HT1080 (cell line): ENCODE measurements at places on chromosomes 1 and 21.

- DNase-seq = no peak
These were observed 530 bp upstream of the CD244 start for GRCh38 chr1:160863061-160863773.

DNA sequence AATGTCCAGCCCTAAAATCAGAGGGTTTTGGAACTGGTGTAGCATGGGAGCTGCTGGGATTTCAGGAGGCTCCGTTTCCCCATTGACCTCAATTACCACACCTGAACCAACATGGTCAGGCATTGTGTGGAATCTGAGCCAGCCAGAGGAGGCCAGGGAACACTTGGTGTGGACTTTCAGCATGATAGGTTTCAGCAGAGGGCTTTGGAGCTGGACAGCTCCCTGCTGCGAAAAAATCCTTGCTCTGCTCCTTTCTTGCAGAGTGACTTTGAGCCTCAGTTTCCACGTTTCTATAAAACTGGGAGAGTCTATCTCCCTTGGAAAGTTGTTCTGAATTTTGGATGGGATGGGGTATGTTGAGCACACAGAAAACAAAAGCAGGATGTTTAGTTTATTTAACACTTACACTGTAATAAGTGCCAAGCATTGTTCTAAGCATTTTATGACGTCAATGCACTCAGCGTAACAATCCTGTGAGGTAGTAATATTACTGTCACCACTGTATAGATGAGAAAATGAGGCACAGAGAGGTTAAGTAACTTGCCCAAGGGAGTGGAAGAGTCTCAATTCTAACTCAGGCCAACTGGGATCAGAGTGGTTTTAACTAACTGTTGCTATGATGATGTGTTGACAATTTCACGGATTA lies 168.0 kb downstream of the GRIK3 start:
- DNase-seq = no peak

- peak; percentile 75 for DNase-seq
These were observed 55.9 kb downstream of the MRPS6 start for GRCh38 chr21:34129039-34129891.

- peak; percentile 9 for DNase-seq
These were observed 18.7 kb upstream of the SLAMF1 start for GRCh38 chr1:160665330-160666078.

DNA sequence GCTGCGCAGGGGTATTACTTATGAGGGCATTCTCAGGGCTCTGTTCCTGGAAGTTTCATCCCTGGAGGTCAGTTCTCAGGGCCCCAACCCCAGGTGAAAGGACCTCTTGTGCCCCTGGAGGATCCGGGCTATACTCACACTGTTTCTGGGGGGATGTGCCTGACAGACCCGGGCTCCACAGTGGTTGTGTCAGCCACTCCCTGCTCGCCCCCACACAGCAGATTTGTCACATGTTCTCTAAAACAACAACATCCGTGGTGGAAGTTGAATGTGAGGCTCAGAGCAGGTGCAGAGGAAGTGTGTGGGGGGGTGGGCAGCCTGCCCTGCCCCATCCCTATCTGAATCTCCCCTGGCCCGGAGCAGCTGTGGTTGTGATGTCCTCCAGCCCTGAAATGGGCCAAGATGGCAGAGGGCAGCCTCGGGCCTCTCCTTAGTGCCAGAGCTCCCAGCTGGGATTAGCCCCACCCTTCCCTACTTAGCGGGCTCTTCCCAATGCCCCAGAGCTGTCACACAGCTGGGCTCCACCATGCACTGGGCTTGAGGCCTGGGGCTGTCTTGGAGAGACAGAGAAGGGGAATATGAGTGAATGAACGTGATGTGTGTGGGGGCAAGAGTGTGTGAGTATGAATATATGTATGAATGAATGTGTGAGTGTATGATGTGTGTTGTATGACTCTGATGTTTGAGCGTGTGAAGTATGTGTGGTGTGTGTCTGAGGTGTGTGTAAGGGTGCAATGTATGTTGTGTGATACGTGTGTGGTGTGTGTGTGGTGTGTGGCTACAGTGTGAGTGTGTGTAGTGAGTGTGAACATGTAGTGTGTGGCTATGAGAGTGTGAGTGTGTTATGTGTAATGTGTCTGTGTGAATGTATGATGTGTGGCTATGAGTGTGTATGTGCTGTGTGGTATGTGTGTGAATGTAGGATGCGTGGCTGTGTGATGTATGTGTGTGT lies 1.5 kb upstream of the FCMR start:
- no peak for DNase-seq

- DNase-seq = no peak
These were observed 75.8 kb downstream of the RGL1 start for GRCh38 chr1:183880531-183881243.

- no peak for DNase-seq
These were observed 360.7 kb downstream of the PTBP2 start for GRCh38 chr1:97082160-97082848.

DNA sequence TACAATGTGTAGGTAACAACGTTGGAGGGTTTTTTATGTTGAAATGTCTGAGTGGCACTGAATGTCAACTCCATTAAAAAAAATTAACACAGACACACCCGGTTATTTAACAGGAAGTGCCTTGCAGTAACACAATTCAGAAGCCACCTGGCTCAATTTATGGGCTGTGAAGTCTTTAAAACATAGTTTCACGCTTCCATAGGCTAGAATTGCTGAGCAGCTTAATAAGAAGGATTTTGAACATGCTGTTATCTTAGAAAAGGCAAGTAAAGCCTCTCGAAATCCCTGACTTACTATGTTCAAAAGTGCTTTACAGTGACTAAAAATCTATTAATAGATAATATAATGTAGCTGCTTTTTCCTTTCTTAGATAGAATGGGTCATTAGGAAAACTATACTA lies 19.7 kb downstream of the SRSF4 start:
- no peak for DNase-seq
